ENCODE measurements at places on chromosomes 13 and 19.

- no peak for DNase-seq
These were observed 1.6 kb downstream of the USF2 start for GRCh38 chr19:35270381-35270811.

GRCh38 chr19:46574533-46574932 is 26.6 kb upstream of the CALM3 start:
- peak; percentile 20 for DNase-seq

- DNase-seq: no peak
These were observed 7.7 kb upstream of the MISP start for GRCh38 chr19:743168-743687.

DNA sequence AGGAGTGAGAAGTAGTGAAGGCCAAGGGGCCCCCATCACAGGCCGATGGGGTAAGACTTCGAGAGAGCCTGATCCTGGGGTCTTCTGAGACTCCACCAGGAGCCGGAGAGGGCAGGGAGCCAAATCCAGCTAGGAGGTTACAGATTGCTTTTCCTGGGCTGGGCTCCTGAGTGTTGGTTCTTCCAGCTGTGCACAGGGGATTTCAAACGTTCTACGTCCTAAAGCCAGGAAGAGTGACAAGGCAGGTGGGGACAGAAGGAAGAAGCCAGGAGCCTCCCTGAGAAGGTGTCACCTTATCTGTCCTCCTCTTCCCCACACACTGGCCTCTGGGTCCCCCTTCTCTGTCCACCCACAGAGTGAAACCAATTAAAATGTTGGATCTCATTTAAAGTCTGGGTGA is 16.1 kb upstream of the TPRX2 start:
- no peak for DNase-seq

GRCh38 chr19:13984186-13984585 is 21.9 kb downstream of the RFX1 start:
- DNase-seq: no peak

DNA sequence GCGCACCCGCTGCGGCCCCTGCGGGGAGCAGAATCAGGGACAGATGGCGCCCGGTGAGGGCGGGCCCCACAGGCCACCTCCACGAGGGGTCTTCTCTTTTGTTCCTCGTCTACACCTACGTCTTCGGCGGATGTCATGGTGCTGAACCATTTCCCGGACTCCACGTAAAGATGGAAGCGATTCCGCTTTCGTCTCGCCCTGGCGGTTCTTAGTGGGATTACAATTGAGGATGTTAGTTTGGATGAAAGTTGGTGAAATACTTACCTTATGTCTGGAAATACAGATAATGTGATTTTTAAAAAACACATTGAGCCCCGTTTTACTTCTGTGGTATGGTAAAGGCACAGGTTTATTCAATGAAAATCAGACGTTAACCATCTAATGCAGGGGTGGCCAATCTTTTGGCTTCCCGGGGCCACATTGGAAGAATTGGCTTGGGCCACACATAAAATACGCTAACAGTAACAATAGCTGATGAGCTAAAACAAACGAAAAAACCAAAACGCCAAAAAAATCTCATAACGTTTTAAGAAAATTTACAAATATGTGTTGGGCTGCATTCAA is 1.4 kb upstream of the ZMYM5 start:
- DNase-seq: peak; percentile 61

DNA sequence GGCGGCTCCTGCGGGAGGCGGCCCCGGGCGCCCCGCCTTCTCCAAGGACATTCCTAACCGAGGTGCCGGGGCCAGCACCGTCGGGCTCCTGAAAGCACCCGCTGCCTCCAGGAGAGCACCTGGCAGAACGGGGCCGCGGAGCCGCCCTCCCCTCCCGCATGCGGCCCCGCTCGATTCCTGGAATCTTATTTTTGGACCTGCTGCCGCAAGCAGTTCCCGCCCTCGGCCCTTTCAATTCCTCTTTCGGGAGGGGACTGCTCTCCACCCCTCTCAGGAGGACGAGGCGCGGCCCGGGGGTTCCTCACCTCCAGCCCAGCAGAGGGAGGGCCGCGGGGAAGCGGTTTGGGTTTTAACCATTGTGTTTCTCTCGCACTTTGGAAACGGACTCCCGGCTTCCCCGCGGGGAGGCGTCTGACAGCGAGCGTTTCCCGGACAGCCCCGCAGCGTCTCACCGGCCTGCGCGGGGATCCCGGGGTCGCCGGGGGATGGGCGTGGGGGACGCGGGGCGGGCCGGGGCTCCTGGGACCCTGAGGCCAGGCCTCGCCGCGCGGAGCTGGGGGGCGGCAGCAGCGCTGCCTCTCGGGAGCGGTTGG is 849 bp downstream of the GAS6 start:
- no peak for DNase-seq

DNA sequence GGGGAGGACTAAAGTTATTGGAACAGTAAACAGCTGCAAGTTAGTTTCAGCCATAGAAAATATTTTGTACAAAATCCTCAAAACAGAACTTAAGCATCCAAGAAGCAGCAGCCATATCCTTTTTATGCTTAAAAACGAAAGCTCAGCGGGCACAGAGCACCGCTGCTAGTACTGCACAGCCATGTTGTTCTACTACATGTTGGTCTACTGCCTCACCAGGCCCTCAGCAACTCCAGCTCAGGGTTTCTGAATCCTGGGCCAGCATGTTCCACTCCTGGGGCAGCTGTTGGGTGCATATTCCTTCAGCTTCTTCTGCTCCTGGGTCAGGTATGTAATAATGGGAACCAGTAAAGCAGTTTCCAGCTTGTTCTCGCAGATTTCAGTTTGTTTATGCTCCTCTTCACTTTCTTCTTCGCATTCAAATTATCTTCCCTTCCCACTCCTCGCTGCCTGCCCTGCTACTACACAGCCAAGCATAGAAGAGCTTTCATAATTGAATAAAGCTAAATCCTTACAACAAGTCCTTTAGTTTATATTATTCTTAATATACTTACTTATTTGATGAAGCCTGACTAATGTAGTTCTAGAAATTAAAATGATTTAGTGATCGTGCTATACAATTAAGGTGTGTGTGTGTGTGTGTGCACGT is 820.5 kb upstream of the ATXN8OS start:
- no peak for DNase-seq

DNA sequence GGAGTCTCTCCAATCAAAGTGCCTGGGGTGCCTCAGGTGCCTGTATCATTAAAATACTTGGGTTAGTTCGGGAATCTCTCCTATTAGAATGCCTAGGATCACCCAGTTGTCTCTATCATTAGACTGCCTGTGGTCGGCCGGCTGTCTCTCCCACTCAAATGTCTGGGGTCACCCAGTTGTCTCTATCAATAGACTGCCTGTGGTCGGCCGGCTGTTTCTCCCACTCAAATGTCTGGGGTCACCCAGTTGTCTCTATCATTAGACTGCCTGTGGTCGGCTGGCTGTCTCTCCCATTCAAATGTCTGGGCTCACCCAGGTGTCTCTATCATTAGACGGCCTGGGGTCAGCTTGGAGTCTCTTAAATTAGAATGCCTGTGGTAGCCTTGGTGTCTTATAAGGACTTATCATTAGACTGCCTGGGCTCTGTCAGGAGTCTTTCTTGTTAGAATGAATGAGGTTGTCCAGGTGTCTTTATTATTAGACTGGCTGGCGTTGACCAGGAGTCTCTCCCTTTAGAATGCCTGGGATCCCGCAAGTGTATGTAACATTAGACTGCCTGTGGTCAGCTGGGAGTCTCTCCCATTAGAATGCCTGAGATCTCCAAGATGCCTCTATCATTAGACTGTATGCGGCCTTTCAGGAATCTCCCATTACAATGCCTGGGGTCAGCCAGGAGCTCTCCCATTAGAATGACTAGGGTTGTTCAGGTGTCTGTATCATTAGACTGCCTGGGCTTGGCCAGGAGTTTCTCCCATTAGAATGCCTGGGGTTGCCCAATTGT is 1555.5 kb downstream of the UQCRFS1 start:
- no peak for DNase-seq

DNA sequence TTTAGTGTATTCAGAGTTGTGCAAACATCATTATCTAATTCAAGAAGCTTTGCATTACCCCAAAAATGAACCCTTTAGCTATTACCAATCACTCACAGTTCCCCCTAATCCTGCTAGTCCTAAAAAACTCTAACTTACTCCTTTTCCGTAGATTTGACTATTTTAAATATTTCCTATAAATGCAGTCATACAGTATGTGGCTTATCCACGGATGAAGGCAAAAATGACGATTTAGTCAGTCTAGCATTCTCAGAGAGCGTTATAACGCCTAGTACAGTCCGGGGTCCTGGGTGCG is 587 bp upstream of the ZNF383 start:
- no peak for DNase-seq

GRCh38 chr13:99986741-99987140 is 5.2 kb downstream of the ZIC2 start:
- no peak for DNase-seq

- DNase-seq: peak; percentile 57
These were observed at the start of gene ZNF578 for GRCh38 chr19:52453324-52454094. Gene ZNF578, plus strand, starts transcription at chr19:52453553. Its CDS starts 48,293 bp downstream, at chr19:52501846.

GRCh38 chr13:50740052-50740741 is 103.3 kb downstream of the DLEU7 start:
- DNase-seq: no peak

- DNase-seq: no peak
These were observed 6.6 kb upstream of the FBXW9 start for GRCh38 chr19:12703046-12703445.

- no peak for DNase-seq
These were observed 1.7 kb upstream of the PCDH17 start for GRCh38 chr13:57629821-57630235.

DNA sequence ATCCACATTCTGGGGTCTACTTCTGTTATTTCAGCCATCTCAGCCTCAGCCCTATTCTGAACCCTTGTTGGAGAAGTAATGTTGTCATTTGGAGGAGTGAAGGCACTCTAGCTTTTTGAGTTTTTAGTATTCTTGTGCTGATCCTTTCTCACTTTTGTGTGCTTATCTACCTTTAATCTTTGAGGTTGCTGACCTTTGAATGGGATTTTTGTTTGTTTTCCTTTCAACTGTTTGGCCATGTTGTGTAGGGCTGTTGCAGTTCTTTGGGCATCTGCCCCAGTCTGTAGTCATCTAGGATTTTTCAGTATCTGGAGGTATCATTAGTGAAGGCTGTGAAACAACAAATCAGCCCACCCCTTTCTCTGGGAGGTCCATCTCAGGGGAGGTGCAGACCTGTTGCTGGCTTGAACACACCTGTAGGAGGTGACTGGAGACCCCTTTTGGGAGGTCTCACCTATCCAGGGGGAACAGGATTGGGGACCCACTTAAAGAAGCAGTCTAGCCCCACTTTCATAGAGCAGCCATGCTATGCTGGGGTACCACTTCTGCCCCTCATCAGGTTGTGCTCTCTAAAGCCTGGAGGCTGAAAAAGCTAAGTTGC is 1391.4 kb downstream of the UQCRFS1 start:
- DNase-seq: no peak

- DNase-seq: no peak
These were observed 7.7 kb downstream of the ZNF253 start for GRCh38 chr19:19873381-19873780.

DNA sequence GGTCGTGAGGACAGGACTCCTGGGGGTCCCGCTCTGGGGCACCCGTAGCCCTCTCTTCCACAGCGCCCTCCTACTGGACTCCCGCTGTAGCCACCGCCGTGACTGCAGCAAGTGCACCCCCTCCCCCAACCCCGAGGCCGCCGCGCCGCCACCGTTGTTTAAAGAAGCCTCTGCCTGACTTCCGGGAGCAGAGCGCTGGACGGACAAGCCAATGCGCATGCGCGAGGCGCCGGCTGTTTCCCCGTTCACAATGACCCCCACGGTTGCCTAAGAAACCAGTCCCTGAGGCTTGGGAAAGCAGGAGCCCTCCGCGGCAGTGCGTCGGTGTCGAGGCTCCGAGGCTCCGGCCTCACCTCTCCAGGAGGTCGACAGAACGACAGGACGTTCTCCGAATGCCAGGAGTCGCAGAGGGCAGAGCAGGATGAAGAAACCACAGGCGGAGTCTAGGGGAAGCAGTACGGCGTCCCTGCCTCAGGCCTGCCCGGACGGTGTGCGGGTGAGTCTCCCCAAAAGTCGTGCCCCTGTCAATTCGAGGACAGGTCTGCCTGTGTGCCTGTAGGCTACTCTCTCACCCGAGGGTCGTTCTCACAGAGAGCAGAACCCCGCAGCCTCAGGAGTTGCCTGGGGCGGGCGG is 70.5 kb upstream of the ZNF420 start:
- peak; percentile 33 for DNase-seq

DNA sequence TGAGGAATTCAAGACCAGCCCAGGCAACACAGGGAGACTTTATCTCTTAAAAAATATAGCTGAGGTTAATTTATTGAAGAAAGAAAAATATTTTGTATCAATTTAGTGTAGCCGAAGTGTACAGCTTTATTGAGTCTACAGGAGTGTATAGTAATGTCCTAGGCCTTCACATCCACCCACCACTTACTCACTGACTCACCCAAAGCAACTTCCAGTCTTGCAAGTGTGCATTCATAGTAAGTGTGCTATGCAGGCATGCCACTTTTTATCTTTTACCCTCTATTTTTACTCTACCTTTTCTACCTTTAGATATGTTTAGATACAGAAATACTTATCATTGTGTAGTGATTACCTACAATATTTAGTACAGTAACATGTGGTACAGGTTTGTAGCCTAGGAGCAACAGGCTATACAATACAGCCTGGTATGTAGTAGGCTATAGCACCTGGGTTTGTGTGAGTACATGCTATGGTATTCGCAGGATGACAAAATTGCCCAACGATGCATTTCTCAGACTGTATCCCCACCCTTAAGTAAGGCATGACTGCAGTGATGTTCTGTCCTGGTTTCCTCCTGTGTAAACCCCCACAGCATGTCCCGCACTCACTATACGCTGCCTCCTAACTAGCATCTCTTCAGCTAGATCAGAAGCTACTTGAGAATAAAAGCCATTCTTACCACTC is 15.3 kb upstream of the ATP12A start:
- DNase-seq: no peak

GRCh38 chr13:63209330-63210017 is 1793.8 kb upstream of the PCDH20 start:
- no peak for DNase-seq

DNA sequence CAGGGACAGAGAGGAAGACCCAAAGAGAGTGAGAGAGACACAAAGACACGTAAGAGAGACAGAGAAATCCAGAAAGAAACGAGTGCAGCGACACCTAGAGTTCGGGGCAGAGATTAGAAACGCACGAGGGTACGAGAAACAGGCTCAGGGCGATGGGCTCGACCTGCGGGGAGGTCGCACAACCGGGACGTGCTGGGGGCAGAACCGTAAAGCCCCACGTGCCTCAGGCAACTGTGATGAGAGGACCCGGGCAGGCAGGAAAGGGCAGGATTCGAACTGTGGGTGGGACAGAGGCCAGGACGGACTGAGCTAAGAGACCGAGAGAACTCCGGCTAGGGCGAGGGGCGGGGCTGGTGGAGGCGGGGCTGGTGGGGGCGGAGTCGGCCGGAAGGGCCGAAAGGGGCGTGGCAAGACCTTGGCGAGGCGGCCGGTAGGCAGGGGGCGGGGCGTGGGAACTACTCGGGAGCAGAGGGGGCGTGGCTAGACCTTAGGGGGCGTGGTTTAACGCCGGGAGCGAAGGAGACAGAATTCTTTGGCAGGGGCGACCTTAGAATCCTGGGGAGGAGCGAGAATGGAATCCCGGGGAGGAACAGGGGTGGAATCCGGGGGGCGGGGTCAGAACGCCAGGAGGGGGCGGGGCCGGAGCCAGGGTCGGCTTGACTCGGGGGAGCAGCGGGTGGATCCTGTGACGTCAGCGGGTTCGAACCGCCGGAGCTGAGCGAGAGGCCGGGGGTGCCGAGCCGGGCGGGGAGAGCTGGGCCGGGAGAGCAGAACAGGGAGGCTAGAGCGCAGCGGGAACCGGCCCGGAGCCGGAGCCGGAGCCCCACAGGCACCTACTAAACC is at the start of gene NECTIN2:
TSS of gene NECTIN2 (plus strand) at position 686 of the 843 bp plus-strand sequence. CDS start 229 bp downstream, outside the sequence.
- DNase-seq: peak; percentile 86
